ENCODE measurements at places on chromosomes 11 and 22.

- no peak for DNase-seq
Measured at GRCh38 chr11:117796872-117797529, at the start of gene DSCAML1. Gene DSCAML1, minus strand, starts transcription at chr11:117797216. Its CDS starts 137 bp downstream, at chr11:117797079.

DNA sequence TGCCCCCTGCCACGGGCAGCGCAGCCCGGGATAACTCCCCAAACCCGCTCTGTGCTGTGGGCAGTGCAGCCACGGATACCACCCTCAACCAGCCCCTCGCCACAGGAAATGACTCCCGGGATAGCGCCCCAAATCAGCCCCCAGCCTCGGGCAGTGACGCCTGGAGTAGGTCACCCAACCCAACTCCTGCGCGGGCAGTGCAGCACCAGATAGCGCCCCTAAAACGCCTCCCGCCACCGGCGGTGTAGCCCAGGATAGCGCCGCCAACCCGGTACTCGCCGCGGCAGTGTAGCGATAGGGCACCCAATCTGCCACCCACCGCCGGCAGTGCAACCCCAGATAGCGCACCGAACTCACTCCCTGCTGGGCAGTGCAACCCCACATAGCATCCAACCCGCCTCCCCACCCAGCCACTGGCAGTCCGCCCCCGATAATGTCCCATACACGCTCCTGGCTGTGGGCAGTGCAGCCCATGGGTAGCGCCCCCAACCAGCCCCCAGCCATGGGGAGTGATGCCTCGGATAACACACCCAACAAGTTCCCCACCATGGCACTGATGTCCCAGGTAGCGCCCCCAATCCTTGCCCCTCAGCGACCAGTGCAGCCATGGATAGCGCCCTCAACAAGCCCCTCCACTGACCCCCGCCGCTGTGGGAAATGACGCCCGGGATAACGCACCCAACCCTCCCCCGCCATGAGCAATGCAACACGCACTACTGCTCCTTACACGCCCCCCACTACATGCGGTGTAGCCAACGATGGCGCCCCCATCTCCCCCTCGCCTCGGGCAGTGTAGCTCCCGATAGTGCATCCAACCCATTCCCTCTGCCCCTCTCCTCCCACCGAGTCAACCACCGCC, 1.5 kb downstream of the RFPL2 start:
- DNase-seq = no peak

DNA sequence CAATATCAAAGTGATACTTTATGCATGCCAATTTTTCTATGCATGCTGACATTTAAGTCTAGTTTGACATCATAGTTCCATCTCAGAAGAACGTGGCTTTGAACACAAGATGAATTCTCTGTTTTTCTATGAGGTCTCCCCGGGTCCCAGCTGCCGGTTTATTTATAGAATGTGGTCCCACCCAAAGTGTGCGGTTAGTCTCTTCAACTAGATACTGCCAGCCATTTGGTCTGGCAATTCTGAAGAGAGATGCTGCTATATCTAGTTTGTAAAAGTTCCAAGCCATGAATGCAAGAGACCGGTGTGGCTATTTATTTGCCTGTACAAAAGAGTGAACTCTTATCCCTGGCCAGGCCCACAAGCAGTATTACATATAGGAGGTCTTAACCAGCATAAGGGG, 9.2 kb downstream of the OR5A2 start:
- no peak for DNase-seq

DNA sequence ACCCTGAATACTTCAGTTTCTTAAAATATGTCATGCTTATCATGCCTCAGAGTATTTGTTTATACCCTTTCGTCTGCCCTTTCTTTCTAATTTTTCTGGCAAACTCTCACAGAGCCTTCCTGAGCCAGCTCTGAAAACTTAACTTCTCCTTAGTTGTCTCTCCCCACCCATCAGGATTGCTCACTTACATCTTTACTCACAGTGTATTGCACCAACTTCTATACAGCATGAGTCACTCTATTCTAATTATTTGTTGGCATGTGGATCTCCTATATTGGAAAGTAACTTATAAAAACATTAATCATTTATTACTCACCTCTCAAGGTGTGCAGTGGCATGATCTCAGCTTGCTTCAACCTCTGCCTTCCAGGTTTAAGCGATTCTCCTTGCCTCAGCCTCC, 114.9 kb downstream of the FANCF start:
- DNase-seq = no peak

DNA sequence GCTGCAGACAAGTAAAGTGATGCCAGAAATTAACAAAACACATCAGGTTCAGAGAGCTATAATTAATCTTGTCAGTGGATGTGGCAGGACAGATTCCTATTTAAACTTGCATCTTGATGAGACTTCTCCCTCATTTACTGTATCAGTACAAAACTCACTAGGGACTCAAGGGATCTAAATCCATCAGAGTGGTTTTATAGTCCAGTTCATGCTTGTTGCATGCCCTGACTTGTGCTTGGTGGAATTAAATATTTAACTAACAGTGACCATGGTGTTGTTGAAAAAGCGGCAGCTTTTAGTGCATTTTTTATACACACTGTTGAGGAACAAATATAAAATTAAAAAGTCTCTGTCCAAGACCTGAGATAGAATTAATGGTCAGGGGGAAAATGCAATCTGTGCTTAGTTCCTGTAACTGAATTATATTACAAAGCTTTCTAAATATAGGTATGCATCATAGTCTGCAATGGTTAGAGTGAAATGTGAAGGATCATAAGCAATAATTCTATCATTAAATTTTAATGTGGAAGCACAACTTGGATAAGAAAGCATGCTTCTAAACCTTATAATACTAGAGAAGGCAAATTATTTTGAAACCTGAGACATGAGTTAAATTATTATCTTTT, 1475.5 kb upstream of the TENM4 start:
- no peak for DNase-seq

GRCh38 chr22:27099946-27100722, 442.7 kb downstream of the MIAT start:
- DNase-seq = peak; percentile 36

DNA sequence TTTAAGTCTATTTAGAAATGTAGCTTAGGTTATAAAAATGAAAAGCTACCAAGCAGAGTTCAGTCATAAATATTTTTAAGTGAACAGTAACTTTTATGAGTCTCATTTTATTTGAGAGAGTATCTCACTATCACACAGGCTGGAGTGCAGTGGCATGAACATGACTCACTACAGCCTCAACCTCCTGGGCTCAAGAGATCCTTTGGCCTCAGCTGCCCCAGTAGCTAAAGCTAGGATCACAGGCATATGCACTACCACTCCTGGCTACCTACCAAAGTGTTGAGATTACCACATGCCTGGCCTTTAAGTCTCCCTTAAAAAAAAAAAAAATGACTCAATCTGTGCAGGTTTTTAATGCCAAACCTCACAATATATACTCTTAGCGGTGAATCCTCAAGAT, 34.7 kb upstream of the CLNS1A start:
- DNase-seq = no peak

DNA sequence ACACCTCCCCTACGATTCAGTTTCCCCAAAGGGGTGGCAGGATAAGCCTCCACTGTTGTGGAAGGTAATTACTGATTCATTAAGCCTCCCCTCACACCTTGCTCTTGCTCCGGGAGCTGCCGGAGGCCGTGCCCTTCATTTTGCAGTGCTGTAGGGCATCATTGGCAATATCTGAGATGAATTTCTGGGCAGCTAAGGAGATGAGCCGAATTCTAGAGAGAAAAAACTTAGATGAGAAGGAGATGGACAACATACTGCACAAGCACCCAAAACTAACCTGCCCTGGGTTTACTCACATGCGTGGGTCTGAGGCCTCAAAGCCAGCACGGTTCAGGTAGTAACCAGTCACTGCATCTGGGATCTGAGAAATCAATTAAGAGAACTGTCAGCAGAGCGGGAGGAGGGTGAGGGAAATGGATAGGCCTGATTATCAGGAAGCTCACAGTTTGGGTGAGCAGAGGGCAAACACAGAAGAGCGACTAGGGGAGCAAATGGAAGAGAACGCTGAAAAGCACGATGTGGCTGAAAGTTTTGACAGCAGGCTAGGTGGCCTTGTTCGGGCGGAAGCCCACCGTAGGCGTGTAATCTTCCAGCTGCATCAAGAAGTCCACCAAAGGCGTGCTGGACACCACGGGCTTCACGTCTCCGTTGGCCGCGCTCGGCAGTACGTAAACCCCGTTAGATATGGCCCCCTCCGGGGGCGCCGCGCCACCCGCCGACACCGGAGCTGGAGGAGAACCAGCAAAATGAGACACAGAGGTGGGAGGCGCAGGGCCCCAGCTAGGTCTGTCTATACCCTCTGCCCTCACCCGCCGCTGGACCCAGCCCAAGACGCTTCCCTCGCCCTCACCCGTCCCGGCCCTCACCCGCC, 689 bp downstream of the TAF10 start:
- no peak for DNase-seq

DNA sequence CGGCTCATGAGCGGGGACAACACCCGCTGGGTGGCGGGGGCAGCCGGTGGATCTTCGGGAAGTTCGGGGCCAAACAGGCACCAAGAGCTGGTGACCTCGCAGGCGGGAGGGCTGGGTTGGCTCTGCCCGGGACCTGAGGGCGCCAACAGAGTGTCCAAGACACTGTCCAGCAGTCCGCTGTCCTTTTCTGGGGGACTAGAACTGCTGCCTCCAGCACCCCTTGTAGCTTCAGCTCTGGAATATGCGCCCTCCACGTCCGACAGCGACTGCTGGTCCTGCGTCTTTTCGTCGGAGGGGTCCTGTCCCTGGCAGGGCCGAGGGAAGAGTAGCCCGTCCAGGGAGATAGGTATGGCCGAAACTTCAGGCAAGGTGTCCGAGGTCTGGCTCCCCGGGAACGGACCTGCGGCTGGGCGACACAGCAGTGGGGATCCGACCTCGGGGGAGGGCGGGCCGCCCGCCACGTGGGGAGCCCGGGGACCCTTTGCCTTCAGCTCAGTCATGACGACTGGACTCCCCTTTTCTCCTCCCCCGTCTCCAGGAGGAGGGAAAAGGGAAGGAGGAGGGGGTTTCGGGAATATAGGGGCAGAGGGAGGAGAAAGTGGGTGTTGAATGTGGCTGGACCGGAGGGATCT, 926 bp downstream of the PGR start:
- DNase-seq = no peak

GRCh38 chr11:122197066-122197987, 81.3 kb upstream of the BLID start:
- DNase-seq = no peak

DNA sequence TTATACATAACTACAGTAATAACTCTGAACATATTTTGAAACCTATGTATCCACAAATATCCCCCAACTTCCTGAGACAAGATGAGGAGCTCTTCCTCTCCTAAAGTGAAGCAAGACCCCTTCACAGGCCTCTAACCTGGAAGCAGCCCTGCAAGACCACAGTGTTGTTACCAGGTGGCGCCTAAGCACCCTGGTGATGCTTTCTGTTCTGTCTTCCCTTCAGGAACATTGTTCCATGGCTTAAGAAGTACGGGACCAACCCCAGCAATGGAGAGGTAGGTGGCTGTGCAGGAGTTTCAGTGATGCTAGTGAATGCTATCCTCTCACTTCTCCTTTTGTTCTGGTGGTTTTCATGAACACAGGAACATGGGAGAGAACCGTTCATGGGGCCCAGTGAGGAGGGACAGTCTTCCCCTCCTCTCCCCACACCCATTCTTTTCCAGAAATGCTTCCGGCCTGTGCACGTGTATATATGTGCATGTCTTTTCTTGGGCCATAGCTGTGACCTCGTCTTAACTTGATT, 6.4 kb downstream of the PPIL2 start:
- no peak for DNase-seq

- DNase-seq = no peak
Measured at GRCh38 chr11:111764621-111765020, 1.6 kb downstream of the PPP2R1B start.

- DNase-seq = no peak
Measured at GRCh38 chr22:17637490-17638181, 921 bp upstream of the BCL2L13 start.

Data from NCI-H510A (cell line).